ENCODE measurements at places on chromosomes 3 and 15. TPM values are rescaled to one million over a fixed set of nuclear protein-coding genes. Genes with fewer than 3 reads are reported as not detected.
A peak's percentile ranks its signal among the peaks of the same experiment; 100 is the strongest.

DNA sequence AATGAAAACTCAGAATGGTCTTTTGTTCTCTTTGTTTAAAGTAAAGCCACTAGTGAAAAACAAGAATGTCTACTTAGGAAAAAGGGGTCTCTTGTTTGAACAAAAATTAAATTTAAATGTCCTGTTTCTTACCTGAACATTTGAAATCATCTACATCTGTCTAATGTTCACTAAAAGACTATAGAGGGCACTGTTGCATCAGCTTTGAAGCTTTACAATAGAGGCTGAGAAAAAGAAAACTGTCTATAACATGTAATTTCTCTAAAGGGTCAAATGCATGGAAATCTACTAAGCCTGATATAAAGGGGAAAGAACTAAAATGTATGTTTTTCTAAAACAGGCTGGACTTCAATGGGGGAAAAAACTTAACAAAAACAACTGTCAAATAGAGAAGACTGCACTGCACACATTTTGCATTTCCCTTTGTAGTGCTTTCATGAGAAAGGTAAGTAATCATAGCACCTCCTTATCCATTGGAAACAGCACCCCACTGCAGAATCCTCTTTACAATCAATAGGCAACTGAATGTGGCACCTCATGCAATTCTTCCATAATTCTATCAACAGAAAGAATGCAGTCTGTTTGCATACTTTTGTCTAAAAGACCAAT, 26.3 kb downstream of the DPH6 start:
- H3K36me3 ChIP-seq, result no peaks in the 10 kb centered on the region
- H3K27ac ChIP-seq, result no peak overlapping the region
- peak; percentile 28 for DNase-seq
- H3K27me3 ChIP-seq, result no peaks in the 10 kb centered on the region
- no peak overlapping the region for H3K4me3 ChIP-seq

DNA sequence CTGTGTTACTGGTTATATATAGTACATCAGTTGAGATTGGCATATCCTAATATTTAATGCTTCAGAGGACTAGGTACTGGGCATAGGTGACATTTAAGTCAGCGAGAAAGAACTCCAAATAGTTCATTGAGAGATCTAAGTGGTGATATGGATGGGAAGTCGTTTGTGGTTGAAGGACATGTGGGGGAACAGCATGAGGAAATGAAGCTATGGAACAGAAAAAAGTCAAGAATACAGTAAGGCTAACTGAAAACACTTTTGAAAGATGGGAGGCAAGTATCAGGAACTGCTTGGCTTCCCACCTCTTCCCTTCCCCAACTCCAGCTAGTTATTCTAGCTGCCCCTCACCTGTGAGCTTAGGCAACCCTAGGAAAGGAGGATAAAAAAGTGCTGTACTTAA, 3.7 kb upstream of the MYO5A start:
- H3K27ac ChIP-seq, result no peak overlapping the region
- no peak for DNase-seq
- no peaks in the 10 kb centered on the region for H3K36me3 ChIP-seq
- H3K27me3 ChIP-seq, result no peaks in the 10 kb centered on the region
- no peak overlapping the region for H3K4me3 ChIP-seq
- peaks cover 2% of the 10 kb centered on the region for H3K4me1 ChIP-seq

The SOX2 gene
- 0.15 TPM for total RNA-seq

The SHC4 gene
- 0.44 TPM for total RNA-seq

DNA sequence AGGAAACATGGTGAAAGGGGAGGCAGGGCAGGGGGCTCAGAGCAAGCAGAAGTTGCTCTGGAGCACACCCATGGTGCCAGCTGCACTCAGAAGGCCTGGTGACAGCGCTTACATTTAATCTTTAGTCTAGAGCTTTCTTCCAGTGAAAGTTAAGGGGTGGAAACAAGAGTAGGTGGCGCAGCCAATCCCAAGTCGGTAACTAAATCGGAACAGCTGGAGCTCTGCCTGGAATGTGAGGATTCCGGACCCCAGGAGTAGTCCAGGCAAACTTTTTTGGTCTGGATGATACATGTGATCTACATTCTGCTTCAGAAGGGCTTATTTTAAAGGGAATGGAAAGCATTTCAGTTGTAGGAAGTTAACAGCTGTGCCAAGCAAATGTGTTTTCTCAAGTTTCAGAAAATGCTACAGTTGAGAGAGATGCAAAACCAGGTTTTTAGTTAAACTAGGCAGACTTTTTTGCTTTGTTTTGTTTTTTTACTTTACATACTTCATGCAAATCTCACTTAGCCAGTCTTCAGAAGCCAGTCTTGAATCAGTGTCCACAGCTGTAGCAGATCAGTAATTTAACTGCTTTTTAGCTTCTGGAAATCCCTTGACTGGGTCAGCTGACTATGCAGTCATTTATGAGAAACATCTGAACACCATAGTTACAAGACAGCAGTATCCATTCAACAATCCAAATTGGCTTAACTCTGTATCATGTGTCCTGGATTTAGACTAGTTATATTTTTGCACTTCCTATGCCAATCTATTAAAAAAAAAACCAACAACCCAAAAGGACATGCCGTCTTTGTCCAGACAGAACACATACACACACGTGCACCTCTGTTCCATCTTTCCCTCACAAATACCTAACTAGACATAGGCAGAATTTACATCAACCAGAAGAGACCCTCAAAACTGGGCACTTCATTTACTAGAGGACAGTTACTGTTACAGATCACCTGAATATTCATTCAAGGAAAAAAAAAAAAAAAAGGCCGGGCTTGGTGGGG, 33.2 kb downstream of the ZNF106 start:
- H3K27ac ChIP-seq, result no peak overlapping the region
- no peaks in the 10 kb centered on the region for H3K27me3 ChIP-seq
- DNase-seq, result no peak
- no peaks in the 10 kb centered on the region for H3K4me1 ChIP-seq
- H3K36me3 ChIP-seq, result no peaks in the 10 kb centered on the region
